Activated CD4-positive, alpha-beta T cell treated with anti-CD3 and anti-CD28 coated beads for 24 hours (primary cell): ENCODE measurements at places on chromosomes 1 and 21.

DNA sequence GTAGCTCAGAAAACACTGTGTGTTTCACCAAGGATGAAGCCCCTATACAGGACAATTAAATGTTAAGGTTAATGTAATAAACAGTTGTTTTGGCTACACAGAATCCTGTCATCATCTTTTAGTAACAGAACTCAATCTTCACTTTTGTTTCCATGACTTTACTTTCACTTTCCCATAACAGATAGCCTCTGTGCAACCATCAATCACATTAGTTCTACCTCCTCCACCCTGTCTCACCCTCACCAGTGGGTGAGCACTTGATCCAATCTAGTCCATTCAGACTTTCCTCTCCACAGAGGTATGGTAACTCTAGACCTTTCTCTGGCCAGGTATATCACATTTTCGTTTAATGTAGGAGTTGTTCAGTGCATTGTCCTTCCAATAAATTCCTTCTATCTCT lies 1018.5 kb downstream of the ADGRL2 start:
- DNase-seq: no peak

DNA sequence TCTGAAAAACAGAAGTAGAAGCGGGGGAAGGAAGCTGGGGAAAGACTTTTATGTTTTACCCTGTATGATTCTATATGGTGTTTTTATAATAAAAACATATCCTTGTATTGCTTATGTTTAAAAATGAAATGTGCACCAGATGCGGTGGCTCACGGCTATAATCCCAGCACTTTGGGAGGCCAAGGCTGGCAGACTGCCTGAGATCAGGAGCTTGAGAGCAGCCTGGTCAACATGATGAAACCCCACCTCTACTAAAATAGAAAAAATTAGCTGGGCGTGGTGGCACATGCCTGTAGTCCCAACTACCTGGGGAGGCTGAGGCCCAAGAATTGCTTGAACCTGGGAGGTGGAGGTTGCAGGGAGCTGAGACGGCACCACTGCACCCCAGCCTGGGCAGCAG lies 155.4 kb downstream of the SMYD3 start:
- no peak for DNase-seq

GRCh38 chr1:179929955-179930798 lies 24.4 kb upstream of the CEP350 start:
- DNase-seq: no peak

DNA sequence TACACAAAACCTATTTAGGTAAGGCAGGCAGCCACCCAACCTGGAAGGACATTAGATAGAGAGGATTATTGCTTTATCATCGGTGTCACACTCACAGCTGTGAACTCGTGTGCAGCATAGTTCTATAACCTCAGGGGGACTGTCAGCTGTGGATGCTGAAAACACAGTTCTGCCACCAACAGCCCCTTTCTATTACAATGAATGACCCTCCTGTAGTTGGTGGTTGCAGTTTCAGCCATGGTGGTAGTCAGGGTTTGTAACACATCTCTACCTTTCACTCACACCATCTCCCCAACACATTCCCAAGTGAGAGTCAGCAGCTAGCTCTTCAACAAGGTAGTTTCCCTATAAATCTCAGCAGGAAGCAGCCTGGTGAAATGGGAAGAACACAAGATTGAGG lies 136.8 kb downstream of the ZC3H11B start:
- no peak for DNase-seq

DNA sequence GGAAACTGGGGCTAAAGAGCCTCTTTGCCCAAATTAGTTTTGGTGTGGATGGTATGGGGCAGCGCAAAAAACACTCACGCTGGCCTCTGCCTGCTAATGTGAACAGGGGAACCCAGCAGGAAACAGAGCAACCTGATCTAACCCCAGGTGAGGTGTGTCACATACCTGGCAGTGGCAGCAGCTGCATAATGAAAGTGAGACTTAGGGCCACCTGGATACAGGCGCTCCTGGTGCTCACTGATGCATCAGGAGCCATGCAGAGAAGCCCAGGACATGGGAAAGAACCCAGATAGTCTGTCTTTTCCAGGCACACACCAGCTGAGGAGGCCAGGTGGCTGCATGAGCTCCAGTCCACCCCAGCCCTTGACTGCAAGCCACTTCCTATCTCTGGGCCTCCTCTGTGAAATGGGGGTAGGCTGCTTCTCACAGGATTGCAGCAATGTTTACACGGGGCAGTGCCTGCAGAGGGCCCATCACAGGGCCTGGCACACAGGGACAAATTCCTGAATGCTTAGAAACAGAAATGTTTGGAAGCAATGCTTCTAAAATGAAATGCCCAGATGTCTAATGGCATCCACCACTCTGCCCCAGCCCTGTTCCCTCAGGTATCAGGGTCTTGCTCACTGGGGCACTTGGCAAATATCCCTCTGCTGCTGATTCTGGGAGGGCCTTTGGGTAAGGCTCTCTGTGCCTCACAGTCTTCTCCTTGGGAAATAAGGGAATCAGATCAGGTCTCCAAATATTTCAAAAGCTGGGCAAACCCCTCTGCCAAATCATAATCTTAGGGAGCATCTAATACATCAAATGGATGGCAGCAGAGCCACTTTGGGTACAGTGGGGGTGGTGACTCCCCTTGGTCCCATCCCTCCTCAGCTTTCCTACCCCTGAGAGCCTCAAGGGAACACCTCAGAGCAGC lies 19.9 kb downstream of the DHCR24 start:
- DNase-seq: no peak

DNA sequence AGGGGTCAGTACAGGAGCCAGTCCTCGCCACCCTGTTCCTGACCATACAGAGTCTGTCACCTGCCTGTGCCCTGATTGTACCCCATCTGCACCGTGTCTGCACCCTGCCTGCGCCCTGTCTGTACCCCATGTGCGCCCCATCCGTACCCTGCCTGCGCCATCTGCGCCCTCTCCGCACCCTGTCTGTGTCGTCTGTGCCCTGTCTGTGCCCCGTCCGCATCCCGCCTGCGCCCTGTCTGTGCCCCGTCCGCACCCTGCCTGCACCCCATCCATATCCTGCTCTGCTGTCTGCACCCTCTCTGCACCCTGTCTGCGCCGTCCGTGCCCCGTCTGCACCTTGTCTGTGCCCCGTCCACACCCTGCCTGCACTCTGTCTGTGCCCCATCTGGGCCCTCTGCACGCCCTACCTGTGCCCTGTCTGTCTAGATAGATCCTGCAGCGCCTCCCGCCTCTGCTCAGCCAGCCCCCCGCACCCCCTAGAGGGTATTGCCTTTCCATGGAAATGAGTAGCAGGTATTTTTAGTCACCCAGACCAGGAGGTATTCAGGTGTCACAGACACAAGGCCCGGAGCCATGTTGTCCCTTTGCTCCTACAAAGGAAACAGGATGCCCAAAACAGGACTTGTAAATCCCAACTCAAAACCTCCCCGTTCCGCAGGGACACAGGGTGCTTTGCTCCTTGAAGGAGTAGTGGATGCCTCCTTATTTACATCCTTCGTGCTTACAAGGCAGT lies 7.7 kb upstream of the NPHP4 start:
- no peak for DNase-seq

GRCh38 chr1:230669543-230669942 lies 27.3 kb downstream of the COG2 start:
- DNase-seq: no peak

GRCh38 chr21:43658088-43658741 lies 1.1 kb downstream of the HSF2BP start:
- no peak for DNase-seq

DNA sequence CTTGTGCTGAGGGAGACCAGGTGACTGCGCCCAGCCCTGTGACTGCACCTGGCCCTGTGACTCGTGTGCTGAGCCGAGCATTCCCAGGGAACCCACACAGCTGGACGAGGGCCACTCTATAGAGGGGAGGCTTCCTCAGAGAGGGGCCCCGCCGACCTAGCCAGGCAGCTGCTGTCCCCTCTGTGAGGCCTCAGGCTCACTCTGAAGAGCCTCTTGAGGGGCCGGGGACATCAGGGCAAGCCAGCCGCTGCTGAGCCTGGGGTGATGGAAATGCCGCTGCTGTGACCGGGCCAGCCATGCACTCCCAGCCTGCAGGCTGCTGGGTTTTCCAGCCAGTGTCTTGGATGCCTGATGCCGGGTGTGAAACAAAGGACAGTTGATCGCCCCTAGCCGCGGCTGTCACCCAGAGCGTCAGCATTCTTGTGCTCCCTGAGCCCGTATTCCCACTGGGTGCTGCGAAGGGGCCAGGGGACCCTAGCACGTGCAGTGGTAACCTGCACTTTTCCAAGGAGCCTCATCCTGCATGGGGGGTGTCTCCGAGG lies 17.5 kb downstream of the PFKL start:
- DNase-seq: no peak

- no peak for DNase-seq
Measured at GRCh38 chr21:36750576-36750959, 51.7 kb downstream of the SIM2 start.

GRCh38 chr1:175845338-175845737 lies 101.9 kb upstream of the TNR start:
- DNase-seq: no peak
